Stimulated activated CD4-positive, alpha-beta T cell treated with anti-CD3 and anti-CD28 coated beads, Interleukin-12 subunit alpha, Interleukin-12 subunit beta, amount 100 ng/mL, for 48 hours (primary cell): ENCODE measurements at places on chromosomes 3 and 15.

GRCh38 chr3:180199417-180199995 is 162.8 kb upstream of the PEX5L start:
- DNase-seq = no peak

DNA sequence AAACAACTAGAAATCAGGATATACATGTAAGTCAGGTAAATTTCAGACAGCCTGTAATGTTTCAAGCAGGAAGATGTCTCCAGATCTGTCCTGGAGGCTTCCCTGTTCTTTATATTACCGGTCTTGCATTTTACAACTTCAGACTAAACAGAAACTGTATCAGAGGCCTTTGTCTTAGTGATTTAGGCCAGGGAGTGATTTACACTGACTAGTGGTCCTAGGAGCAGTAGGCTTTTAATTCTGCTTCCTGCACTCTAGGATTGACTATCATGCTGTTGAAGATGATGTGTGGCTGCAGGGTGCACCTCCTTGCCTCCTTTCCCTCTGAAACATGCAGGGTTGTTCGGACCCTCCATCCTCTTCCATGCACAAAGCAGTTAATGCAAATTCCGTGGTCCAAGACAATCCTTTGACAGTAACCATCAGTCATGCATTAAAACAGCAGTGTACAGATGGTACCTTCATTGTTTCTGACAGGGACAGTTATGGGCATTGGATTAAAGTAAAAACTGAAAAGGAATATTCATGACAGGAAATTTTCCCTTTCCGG is 27.6 kb downstream of the CHRNA7 start:
- DNase-seq = no peak

DNA sequence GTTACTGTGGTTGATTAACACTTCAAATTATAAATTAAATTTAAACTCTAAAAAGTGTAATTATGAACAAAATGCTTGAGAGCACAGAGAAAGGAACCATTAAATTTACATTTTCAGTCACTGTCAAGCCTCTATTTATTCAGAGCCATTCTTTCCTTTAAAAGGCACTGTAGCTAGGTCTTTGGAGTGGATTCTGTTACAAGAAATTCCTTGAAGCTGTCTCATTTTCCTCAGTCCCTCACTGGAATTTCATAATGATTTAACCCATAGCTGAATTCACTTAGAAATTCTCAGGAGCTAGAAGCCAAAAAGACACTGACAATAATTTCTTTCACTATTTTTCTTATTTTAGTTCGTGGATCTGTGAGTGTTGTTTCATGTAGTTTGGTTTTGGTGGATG is 81.2 kb upstream of the TCF12 start:
- no peak for DNase-seq

GRCh38 chr3:15064299-15064834 is 748 bp downstream of the MRPS25 start:
- no peak for DNase-seq

GRCh38 chr15:90400005-90400758 is 12.1 kb downstream of the IQGAP1 start:
- no peak for DNase-seq

DNA sequence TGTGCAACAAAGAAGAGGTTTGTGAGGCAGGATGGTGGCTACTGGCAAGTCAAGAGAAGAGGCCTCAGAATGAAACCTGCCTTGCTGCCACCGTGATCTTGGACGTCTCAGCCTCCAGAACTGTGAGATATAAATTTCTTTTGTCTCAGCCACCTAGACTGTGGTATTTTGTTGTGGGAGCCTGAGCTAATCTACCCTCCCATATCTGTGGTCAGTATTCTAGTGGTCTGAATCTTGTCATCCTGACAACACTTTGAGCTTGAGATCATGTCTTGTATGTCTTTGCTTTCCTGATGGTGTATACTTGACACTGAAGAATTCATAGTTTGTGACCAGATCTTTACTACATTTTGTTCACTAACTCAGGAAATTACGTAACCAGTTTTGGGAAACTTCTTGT is 240.6 kb upstream of the GOLIM4 start:
- no peak for DNase-seq

DNA sequence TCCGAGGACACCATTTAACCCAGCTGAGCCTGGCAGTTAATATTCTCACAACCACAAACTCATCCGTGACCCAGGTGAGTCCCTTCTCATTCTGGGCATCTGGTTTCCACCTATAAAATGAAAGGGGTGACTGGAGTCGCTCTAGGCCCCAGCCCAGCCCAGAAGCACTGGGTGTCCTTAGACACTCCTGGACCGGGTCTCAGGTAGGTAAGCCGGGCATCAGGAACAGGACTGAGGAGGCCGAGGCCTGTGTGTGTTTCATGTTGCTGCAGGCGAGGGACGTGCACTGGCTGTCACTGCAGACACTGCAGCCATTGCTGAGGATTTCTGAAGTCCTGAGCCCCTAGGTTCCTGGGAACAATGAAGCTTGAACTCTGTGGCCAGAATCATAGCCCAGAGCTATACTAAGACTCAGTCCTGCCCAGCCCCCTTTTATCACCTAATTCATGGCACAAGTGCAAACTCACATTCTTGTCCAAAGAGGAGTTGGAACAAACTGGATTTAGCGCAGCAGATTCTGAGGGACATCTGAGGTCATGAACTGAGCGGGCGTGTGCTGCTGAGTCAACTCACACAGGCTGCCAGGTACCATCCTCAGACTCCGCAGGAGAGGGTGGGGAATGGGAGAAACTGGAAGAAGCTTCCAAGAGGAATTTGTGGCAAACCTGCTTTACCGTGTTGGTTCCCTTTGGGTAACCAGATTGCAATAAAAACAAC is 184.9 kb downstream of the FAM43A start:
- no peak for DNase-seq

DNA sequence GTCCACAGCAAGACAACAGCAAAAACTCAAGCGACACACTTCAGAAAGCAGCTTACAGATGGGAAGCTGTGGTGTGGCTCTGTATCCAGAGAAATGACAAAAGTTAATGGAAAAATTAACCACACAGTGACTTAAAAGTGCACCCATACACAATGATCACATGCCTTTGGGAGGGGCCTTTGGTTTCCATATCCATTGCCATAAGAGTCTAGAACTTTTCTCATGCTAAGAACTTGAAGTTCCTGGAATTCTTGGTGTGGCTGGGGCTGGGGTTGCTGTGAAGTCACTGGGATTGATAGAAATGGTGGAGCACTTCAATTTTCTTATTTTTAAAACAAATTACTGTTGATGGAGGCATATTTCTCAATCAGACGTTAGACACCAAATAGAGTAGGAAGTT is 108.6 kb upstream of the FEZF2 start:
- DNase-seq = no peak

DNA sequence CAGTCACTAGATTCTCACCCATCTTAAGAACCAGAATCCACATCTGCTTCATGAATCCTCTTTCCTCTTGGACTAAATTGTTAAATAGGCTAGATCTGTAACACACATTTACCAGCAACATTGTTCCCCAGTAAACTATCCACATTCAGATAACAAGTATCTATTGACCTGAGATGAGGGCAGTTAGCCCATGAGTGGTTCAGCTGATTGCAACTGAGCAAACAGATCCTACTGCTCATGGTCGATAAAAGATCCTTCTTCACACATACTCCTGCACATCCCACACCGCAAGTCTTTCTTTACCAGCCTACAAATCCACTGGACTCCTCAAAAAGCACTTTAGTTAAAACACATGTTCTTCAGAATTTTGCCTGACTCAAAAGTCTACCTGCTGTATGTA is 59.2 kb downstream of the UACA start:
- no peak for DNase-seq

DNA sequence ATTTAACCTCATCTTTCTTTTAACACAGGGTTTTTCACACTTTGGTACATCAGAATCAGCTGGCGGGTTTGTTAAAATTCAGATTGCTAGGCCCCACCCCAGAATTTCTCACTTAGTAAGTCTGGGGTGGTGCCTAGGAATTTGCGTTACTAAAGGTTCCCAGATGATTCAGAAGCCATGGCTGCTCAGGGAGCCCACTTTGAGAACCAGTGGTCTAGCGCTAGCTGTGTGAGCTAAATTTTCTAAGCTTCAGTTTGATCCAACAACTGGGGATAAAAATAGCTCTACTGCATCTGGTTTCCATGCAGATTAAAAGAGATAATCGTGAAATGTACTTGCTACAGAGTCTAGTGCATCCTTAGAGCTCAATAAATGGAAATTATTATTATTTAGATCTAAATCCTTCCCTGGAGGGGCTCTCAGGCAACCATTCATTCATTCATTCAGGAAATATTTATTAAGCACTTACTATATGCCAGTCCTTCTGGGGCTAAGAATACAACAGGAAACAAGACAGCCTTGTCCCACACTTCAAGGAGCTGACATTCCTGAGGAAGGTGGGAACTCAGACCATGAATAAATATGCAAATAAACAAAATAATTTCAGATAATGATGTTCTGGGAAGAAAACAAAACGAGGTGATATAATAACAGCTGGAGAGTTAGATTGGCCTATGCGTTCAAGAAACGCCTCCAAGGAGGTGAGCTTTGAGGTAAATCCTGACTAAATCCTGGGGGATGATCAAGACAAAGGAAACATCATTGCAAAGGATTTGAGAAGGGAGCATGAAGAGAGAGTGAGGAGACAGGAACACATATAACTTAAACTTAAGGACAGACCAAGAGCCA is 3.9 kb upstream of the CIDEC start:
- no peak for DNase-seq

- DNase-seq = no peak
Observed at GRCh38 chr15:63020128-63020527, 22.4 kb upstream of the TPM1 start.

- DNase-seq = no peak
Observed at GRCh38 chr3:85355572-85355971, 396.8 kb downstream of the CADM2 start.

DNA sequence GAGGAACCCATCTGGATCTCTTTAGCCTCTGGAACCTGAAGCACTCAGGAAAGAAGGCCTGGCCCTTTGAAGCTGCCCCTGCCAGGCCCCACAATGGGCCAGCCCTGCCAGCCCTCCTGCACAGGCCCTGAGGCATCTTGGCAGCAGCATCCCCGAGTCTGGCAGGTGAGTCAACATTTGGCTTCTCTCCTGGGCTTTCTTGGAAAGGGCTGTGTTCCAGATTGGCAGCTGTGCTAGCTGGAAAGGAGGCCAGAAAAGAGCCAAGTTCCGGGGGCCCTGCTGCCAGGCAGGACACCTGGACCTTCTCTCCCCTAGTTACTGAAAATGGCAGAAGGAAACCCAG is 187.2 kb downstream of the SHQ1 start:
- DNase-seq = no peak

GRCh38 chr3:188391592-188391991 is 237.6 kb downstream of the LPP start:
- DNase-seq = no peak

- DNase-seq = no peak
Observed at GRCh38 chr15:46309914-46310313, 675.1 kb downstream of the SQOR start.

DNA sequence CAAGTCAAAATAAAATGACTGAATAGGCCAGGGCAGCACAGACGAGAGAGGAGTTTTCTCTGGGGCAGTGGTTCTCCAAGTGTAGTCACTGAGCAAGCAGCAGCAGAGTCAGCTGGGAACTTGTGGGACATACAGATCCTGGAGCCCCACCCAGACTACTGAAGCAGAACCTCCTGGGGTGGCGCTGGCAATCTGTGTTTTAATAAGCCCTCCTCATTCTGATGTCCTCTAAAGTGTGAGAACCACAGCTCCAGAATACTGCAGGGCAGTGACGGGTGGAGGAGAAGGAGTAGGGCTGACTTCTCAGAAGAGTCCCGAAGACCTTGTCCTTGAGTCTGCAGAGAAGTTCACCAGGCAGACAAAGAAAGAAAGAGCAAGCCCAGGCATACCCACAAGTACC is 251.3 kb upstream of the HES1 start:
- no peak for DNase-seq

DNA sequence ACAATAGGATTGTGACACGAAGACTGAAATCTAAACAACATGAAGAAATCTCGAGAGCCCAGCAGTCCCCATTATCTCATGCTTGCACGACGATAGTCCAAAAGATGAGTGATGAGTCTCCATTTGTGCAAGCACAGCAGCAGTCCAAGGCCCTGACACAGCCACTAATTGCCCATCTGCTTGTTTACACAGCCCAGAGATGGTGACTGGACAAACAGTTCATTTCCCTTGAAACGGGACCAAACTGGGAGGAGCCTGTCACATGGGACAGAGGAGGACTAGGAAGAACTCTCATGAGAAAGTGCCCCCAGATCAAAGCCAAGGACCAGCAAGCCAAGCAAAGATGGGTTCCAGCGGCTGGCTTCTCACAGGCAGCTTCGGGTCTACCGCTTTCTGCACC is 121.0 kb downstream of the GREM1 start:
- DNase-seq = no peak

DNA sequence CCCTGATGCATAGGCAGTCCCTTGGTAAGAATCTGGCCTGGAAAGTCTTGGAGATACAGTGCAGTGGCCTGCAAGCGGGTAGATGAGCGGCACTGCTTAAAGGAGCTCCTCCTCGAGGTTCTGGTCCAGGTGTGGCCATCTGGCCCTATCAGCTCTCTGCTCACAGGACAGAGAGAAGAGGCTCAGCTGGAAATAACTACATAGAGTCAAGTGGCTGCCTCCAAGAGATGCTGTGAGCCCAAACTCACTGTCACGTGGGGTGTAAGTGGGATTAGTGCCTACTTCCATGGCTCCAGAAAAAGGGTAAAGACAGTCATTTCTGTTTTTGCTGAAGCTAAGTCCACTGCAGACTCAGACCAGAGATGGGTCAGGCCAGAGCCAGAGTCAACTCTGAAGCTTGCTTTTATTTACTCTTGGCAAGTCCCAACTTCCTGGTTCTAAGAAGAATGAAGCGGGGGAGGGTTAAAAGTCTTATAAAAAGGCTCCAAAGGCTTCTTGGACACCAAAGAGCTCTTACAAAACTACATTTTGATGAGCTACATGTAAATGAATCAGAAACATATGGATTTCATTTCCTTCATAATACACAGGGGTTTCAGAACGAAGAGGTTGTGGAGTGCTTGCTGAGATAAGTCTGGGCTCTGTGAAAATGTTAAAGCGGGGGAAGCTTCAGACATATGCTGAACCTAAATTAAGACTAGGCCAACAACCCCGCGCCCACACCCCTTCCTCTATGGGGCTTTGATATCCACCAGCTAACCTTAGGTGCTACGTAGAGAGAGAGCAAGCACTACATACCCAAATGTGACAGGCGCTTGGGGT is 77.1 kb downstream of the PDZRN3 start:
- DNase-seq = no peak

GRCh38 chr3:43506644-43507043 is 115.2 kb downstream of the ANO10 start:
- no peak for DNase-seq

- no peak for DNase-seq
Observed at GRCh38 chr3:104520228-104520655, 846.5 kb upstream of the ALCAM start.

DNA sequence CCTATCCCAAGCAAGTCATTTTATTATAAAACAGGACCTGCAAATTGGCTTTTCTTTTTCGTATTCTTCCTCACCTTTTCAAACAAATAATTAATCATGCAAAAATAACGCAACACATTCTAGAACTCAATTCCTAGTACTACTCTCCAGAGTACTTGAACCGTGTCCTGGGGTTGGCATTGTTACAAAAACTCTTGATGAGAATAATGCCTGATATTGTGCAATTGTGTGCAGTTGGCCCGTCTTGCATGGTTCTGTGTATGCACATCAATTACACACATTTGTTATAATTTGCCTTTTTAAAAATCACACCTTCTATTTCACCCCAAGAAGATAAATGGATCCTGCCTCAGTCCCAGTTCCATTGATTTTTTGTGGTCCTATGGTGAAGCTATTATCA is 205.4 kb downstream of the EPHB1 start:
- no peak for DNase-seq

- DNase-seq = no peak
Observed at GRCh38 chr3:109902549-109902948, 565.2 kb upstream of the DPPA4 start.
